ENCODE measurements at places on chromosomes 7 and 10.

- DNase-seq: no peak
Measured at GRCh38 chr7:82317257-82317721, 126.3 kb downstream of the CACNA2D1 start.

DNA sequence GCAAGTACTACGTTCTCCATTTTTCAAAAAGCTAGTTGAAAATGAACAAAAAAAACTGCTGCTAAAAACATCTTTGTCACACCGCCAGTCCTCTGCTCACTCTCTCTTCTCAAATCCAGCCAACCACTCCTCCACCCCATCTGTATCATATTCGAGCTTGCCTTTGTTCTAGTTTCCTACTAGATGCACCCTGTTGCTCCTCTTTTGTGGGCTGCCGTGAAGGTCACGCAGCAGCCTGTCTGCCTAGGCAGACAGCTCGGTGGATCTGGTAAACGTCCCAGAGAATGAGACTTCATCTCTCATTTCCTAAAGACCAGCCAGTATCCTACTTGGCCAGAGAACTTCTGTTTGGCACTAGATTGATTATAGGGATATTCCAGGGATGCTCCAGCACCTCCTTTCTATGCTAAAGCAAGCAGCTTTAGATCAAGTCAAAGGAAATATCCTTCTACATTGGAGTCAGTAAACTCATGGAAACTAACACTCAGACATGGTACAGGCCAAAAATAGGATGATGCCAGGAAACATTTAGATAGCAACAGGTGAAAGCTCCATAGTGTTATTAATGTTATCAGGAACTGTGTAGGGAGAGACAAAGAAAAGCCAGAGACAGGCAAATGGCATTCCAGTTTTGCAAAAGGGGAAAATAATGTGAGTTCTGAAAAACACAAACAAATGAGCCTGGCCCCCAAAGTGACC, 8.7 kb upstream of the PLXNA4 start:
- DNase-seq: no peak

GRCh38 chr7:156590212-156590611, 50.4 kb upstream of the RNF32 start:
- no peak for DNase-seq

DNA sequence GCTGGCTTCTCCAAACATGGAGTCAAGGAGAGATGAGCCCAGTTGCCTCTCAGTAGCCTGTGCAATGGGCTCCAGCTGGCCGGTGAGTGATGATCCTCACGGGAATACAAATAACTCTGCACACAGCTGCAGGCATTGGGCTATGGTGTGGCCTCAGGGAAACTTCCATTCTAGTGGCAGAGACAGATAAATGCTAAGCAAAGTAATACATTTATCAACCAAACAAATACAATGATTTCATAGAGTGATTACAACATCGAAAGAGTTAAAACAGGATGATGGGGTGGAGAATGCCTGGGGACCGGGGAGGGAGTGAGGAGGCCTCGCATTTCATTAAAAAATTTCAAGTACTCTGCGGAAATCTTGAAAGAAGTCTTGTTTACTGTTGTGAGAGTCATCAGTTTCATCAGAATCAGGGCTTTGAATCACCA, 15.0 kb upstream of the AKR1B1 start:
- DNase-seq: no peak

GRCh38 chr7:135282561-135283254, 49.1 kb downstream of the STRA8 start:
- no peak for DNase-seq

- DNase-seq: no peak
Measured at GRCh38 chr7:33423646-33424020, 294.3 kb downstream of the BBS9 start.

DNA sequence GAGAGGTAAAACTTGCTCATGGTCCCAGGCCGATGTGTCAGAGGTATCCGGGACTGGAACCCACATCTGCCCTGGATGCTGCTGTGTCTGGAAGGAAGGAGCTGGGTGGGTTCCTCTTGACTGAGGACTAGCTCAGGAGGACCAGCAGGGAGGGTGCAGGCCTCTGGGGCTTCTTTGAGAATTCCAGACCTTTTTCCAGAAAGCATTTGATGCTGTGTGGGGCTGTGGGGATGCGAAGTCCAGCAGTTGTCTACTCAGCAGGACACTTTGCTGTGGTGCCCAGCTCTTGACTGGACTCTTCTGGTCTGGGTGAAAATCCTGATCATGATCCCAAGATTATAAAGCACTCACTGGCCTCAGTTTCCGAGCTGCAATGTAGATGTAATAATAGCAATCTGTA, 1.7 kb downstream of the RAMP3 start:
- DNase-seq: no peak

- DNase-seq: no peak
Measured at GRCh38 chr10:71821909-71822763, 28.9 kb downstream of the PSAP start.

DNA sequence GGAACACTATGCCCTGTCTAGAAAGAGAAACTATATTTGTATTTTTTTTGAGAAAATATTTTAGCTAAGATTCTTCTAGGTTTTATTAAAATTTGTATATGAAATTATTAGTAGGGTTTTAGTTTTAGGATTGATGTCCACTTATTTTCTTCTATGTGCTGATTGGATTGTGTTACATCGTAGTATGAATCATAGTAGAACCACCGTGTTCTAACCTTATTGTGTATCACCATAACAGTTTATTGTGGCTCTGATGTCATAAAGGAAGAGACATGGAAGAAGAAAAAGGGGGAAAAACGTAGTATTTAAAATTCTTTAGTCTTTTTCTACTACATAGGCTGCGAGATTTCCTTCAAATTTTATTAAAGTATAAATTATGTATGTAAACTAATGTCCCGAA, 1.9 kb downstream of the AGBL3 start:
- DNase-seq: no peak

DNA sequence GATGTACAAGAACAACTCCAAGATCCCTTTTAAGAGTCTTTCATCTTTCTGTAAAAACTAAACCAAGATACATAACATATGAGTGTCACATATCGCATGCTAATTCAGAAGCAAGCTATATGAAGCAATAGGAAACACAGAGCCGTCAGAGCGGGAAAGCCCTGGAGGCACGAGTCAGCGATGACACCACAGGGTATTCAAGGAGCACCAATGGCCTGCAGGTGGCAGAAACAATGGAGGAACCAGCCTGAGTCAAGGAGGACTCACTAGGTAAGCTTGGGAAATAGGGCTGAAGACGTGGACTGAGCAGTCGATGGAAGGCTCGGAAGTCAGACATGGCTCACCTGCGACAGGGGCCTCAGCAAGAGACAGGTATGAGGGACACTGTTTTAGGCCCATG, 214.4 kb downstream of the FAM107B start:
- peak; percentile 56 for DNase-seq

DNA sequence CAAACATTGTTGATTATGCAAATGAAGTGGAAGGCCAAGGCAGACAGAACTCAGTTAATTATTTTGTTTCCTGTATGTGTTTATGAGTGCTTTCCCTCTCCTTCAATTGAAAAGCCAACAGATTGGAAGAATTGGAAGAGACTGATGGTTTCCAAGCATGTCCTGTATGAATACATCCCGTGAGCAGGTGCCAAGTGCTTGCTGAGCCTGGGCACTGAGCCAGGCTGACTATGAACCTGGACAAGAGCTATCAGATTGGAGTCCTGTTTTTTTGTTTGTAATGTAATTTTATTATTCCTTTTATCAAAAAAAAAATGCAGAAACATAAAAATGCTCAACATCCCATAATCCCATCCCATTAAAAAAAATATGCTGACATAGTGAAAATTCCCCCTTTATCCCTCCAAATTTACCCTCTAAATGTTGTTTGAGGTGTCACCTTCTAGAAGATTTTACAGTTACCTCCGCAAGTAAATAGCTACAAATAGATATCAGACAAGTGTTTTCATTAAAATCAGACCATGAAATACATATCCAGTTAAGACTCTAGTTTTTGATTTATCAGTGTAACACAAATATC, 449.5 kb downstream of the GRID1 start:
- no peak for DNase-seq

DNA sequence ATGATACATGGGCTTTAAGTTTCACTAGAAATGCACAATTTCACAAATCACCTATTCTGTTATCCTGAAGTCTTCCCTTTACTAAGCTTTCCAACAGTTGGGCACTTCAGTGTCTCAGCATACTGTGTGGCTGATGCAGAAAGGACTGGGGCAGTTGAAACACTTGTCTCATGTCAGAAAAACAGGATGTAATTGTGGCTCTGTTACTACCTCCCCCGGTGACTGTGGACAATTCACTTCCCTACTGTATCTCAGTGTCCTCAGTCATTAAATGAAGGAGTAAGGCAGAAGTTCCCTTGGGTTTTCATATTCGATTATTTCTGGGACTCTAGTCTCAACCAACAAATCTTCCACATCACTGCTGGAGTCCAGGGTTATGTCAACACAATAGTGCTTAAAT, 17.9 kb downstream of the ANKRD22 start:
- no peak for DNase-seq

DNA sequence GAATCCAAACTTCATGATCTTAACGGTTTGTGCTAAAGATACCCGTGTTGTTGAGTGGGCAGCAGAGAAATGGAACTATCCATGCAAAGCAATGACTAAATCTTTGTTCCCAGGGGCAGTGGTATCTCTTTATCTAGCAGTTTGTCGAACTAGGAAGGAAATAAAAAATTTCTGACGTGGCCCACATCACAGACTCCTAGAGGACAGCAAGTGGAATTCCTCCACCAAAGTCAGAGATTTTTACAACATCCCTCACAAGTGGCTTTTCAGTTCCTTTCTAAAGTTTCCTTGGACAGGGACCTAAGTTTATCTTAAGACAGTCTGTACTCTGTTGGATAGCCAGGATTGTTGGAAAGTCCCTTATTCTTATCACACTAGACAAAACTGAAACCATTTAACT, 136.0 kb downstream of the RAPGEF5 start:
- no peak for DNase-seq

DNA sequence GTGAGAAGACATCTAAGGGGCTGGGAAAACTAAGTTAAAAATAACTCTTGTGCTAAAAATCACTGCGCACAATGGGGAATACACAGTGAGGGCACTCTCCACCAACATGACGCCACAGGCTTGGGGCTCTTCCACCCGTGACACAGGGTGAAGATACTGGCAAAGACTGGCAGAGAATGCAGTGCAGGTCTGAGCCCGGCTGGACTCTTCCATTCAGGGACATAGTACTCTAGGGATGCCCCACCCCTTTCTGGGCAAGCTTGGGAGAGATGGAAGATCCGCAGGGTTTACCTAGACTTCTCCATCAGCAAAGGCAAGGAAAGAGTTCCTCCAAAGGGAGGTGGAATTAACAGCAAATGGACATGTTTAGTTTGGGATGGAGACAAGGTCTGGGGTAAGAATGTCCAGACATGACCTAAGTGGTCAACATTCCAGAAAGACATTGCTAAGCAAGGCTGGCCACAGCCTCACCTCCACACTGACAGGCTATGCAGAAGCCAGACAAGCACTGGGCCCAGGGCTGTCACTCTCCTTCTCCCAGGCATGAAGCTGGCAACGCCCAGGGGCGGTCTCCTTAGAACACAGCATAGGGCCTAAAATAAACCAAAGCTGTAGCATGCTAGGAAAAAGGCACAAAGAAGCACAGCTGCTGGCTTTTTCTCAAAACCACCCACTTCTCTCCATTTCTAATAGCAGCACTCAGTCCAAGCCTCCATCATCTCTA, 28.1 kb downstream of the XPNPEP1 start:
- DNase-seq: no peak

DNA sequence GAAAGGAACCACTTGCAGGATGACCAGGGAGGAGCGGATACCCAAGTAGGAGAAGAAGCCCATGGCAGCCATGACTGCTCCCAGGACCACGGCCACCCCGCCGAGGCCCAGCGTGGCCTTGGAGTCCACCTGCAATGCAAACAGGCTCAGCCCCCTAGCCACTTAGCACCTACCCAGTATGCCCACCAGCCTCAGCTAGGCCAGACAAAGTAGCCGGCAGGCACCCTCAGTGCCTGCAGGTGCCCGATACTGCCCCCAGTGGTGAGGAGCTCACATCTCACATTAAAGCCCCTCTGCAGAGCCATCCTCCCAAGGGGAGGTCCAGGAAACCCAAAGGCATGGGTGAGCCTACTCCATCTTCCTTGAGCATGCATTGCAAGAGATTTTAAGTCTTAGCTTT, 6.6 kb downstream of the NPC1L1 start:
- DNase-seq: peak; percentile 9

DNA sequence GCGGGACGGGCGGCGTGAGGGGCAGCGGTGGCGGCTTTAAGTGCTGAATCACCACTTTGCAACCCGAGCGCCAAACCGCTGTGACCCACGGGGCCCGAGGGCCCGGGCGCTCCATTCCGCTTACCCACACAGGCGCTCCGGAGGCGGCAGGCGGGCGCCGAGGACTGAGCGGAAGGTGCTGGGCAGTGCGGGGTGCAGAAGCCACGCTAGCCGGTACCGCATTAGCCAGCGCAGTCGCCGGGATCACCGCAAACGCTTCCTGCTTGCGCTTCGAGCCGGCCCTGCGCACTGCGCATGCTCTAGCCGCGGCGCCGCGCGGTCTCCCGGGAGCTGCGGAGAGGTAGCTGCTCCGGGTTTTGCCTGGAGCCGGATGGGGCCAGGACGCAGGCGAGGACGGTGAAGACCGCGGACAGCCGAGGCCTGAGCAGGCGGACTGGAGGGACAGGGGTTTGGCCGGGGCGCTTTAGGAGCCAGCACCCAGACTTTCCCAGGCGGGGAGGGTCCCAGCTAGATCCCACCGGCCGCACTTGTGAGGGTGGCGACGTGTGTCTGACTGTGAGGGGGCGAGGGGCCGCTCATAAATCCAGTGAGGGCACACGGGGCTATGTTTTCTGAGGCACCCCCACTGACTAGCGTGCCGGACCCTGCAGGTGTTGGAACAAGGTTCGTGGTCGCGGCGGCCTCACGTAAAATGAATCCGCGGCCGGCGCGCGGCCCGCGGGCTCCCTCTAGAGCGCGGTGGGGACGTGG, at the start of gene IDE:
TSS of gene IDE (minus strand) at position 296 of the 750 bp plus-strand sequence. CDS start at position 222, 74 bp downstream.
- peak; percentile 62 for DNase-seq

- no peak for DNase-seq
Measured at GRCh38 chr10:77715088-77715487, 77.5 kb upstream of the KCNMA1 start.

- no peak for DNase-seq
Measured at GRCh38 chr7:126720232-126720631, 532.5 kb downstream of the GRM8 start.

- DNase-seq: no peak
Measured at GRCh38 chr7:139603896-139604295, 80.4 kb downstream of the CLEC2L start.

GRCh38 chr7:100432621-100433275, 3.1 kb downstream of the MEPCE start:
- DNase-seq: no peak

GRCh38 chr7:156001496-156002260, 189.4 kb upstream of the SHH start:
- DNase-seq: no peak

- no peak for DNase-seq
Measured at GRCh38 chr10:85124603-85125051, 796.2 kb downstream of the CCSER2 start.

DNA sequence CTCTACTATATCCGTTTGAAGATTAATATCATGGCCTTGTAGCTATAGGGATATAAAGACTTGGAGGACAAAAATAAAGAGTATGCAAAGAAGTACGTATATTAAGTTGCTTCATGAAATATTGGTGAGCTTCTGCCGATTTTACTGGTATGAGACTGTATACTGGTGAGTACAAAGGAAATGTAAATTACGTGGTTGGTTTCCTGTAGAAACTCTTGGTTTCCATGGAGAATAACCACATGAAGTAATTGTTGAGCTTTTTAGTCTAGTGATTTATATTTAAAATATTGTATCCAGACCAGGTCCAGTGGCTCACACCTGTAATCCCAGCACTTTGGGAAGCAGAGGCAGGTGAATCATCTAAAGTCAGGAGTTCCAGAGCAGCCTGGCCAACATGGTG, 32.2 kb upstream of the GLI3 start:
- DNase-seq: no peak
